ENCODE measurements at places on chromosomes 7 and 10.
A peak's percentile ranks its signal among the peaks of the same experiment; 100 is the strongest.

DNA sequence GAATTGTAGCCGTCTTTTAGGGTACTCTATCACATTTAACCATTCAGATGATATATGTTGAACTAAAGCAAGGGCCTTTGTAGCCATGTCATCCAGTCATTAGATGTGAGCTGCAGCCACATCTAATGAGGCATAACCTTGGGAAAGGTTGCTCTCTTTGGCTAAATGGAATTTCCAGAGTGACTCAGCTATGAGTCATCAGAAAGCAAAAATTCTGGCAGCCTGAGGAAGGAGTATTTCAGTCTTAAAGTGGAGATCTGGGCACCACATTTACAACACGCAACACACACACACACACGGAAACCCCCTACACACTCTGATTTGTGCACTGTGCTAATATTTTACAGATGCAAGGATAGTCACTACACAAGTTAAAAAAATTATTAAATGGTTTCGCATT is 176.9 kb upstream of the ZWINT start:
- no peak for DNase-seq

DNA sequence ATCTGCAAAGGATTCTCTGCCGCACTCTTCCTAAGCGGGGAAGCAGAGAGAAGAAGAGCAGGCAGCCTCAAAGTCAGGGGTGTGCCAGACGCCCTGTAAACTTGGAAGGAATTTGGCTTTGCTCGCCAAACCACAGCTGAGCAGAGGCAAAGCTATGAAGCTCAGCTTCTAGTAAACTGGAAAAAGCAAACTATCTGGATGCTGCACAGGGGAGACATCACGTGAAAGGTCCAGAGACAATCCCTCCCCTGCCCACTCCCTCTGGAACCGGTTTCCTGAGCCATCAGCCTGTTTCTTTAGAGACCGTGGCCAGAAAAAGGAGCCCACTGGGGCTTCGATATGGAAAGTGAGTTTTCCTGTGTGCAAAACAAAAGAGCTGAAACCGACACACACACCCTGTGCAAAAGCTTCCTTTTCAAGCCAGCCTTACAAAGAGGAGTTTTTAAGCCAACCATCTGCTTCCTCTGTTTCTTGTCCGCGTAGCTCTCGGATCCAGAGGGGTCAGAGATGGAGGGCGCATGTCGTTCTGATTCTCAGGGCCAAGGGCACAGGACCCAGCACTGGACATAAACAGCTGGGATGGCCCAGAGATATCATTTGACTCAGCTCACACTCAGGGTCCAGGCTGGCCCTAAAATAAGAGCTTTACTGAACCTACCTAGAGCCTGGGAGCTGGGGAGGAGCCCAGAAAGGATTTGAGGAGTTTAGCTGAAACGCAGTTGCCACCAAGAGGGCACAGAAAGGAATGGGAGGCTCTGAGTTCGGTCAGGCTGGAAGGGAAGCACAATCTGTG is 58.2 kb upstream of the DNAAF5 start:
- DNase-seq: no peak

GRCh38 chr7:135929722-135930141 is 47.4 kb downstream of the MTPN start:
- DNase-seq: no peak

DNA sequence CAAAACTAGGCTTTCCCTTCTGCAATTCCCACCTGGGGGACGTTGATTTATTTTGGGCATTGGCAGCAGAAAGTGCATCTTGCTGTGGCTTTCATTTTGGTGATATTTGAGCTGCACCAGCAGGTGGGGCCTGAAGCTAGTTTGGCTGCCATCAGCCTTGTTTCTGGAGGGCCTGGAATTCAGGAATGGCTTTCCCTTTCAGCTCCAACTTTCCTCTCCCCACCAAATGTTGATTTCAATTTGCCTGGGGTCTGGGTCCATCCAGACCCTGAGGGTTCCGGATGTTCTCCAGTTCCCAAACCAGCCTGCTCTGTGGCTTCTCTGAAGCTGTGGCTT is 640.4 kb downstream of the TYW1 start:
- DNase-seq: no peak

DNA sequence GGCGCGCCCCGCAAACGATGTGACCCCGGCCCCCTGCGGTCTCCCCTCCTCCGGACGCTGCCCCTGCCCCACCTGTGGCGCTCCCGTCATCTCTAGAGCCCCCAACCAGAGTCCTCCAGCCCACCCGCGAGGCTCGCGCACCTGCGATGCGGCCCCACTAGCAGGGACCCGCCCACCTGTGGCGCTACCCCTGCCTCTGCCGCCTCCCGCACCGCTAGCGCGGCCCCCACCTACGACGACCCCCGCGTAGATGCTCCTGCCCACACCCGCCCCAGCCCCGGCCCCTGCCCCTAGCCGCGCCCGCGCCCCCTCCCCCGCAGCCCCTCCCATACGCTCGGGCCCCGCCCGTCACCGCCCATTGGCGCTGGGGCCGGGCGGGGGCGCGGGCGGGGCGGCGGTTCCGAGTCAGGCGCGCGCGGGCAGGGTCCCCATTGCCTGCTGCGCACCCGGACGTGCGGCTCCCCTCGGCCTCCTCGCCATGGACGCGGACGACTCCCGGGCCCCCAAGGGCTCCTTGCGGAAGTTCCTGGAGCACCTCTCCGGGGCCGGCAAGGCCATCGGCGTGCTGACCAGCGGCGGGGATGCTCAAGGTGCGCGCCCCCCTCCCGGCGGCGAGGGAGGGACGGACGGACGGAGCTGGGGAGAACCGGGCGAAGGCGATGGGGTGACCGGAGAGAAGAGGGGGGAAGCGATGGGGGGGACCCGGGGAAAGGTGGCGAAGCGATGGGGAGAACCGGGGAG is at the start of gene PFKP:
TSS of gene PFKP (plus strand) at position 431 of the 741 bp plus-strand sequence. CDS start at position 479, 48 bp downstream.
- peak; percentile 65 for DNase-seq

DNA sequence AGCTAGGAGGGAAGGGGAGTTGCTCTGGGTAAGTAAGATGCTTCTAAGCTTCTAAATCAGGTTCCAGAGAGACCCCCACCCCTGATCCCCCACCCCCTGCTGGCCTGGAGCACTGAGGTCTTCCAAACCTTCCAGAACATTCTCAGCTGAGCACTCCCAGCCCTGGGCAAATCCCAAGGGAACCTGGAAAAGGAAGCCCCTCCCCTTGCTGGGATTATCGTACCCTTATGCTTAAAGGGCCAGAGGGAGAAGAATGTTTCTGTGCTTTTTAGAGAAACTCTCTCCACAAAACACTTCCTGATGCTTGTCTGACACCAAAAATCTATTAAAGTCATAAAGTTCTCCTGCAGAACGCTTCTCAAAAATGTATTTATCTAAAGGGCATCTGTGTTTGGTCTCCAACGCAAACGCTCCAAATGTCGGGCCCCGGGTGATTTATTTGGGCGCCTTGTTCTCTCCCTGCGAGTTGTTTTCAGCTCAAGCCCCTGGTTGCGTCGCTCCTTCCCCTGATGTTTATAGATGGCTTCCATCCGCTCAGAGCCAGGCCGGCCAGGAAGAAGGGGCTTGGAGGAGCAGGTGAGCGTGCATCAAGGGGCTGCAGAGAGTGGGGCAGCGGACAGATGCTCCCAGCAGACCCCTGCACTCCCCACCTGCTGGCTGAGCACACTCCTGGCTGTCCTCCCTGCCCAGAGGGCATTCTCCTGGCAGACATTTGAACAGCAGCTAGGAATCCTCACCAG is 8.2 kb upstream of the RET start:
- no peak for DNase-seq

DNA sequence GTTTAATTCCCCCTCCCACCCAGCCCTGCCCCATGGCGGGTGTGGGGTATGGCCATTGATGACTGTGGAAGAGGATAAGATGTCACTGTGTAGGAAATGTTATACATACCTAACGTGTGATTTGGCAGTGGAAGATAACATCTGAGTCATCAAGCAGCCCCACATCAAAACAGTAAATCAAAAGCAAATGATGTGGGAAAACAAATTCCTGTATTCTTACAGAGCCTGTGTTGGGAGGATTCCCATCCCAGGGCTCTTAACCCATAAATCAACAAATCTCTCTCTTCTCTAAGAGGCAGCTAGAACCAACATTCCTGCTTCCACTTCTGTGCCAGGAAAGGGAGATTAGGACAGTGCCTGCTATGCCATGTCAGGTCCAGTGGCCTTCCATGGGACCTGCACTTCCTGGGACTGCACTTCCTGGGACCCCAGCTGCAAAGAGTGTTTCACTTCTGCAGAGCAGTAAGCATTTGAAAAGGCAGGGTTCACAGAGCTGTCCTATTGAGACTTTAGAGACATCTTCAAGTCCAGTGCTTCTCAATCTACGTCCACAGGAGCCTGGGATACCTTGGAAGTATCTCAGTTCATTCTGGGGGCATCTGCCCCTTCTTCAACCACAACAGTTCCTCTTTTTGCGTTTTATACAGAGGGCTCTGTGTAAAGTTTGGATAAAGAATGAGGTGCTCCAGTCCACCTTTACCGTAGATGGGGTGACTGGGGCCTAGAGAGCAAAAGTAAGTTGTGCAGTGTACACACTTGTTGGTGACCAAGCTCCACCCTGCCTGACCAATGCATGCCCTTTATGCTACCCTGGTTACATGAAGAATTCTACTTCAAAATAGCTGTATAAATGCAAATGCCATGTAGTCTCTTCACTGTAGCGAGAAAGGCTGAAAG is 45.7 kb downstream of the ATXN7L1 start:
- DNase-seq: no peak

GRCh38 chr10:81848514-81848913 is 26.5 kb upstream of the NRG3 start:
- DNase-seq: no peak

DNA sequence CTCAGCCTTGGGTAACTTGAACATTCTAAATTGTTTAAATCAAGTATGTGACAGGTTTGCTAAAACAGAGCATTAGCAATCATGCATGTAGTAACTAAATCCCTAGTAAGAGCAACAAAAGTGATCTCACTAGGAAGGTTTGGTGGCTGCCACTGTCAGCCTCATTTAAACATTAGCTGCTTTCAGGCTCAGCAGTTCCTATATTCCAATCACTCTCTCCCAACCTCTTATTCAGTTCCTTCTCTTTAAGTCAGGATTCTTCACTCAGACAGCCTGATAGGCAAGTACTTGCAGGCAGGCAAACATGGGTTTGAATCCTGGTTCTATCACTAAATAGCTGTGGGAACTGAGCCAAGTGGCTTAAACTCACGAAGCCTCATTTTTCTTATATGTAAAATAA is 3.6 kb downstream of the CREB3L2 start:
- no peak for DNase-seq

DNA sequence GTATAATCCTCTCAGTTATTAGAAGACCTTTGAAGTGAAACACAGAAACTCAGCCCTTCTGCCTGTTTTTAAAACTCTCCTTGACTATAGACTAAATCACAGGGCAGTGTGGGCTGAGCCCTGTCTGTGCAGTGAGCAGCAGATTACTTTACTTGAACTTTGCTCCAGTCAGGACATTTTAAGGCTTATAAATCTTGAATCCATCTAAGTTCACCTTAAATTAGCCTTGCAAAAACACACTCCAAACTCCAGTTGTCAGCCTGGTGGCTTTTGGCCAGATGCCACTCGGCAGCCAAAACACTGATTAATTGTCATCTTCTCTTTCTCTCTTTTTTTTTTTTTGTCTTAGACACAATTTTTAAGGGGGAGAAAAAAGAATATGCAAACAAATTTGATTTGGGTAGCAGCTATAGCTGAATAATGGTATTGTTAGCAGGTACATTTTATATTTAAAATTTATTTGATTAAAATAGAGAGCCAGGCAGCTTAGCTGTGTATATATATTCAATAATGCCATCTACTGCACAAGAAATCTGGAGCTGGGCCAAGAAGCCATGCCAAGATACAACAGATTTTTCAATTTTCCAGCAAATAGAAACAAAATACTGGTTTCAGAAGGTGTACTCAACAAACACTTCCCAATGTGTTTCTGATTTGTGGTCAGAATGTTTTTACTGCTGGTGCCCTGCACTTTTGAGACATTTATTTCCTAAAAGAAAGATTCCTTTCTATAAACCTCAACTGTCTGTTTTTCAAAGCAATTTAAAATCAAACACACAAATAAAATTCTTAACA is 247.7 kb downstream of the TFEC start:
- DNase-seq: no peak

DNA sequence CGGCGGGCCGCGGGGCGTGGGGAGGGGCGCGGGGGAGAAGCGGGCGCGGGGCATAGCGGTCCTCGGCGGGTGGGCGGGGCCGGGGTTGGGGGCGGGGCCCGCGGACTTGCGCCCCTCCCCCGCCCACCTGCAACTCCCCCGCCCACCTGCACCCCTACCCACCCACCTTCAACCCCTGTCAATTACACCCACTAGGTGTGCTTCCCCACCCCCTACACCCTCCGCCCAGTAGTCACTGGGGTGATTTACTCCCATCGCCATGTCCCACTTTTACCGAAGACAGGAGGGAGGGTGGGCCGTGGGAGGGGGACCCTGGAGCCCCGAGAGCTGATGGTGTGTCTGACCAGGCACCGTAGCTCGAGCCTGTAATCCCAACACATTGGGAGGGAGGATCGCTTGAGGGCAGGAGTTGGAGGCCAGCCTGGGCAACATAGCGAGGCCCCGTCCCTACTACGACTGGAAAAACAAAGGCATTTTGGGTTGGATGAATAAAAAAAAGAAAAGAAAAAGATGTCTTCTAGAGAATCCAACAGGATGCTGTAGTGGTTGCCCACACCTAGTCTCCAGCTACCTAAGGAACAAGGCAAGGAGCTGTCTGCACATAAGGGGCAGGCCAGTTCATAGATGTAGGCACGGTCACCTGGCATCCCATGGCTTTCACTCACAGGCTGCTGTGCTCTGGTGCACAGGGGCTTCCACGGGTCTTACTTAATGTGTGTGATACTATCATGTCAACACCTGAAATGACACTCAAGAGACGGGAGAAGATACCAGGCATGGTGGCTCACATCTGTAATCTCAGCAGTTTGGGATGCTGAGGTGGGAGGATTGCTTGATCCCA is 761 bp downstream of the KCTD7 start:
- DNase-seq: no peak

DNA sequence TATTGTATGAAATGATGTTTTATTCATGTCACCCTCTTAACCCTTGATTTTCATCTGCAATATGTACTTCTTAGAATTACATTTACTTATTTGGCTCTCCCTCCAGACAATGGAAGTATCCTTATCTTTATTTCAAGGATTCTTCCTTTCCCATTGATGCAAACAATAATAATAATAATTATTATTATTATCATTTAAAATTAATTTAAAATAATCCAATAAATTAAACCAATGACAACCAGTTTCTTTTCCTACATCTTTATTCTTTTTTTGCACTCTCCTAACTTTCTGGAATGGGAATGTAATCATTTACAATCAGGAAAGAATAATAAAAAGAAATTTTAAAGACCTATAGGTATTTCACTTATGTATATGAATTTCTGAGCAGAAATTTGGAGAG is 504.4 kb downstream of the INHBA start:
- no peak for DNase-seq

GRCh38 chr10:9253121-9253520 is 1198.6 kb downstream of the GATA3 start:
- no peak for DNase-seq

- DNase-seq: no peak
Measured at GRCh38 chr10:97211229-97211628, 25.5 kb upstream of the SLIT1 start.

DNA sequence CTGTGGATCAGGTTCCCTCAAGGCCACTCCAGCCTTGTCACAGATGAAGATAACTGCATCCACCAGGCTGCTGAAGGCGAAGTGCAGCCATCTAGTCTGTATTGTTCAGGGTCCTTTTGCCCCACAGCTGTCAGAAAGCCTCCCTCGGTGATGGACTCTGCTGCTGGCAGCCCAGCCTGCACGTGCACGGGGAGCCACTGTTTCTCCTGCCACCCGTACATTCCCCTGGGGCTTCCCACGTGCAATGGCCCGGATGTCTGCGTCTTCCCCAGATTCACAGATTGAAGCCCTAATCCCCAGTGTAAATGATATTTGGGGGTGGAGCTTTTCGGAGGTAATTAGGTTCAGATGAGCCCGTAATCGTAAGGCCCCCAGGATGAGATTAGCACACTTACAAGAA is 46.6 kb upstream of the VIPR2 start:
- no peak for DNase-seq
